ENCODE measurements at places on chromosomes 6 and 20.

- DNase-seq, result no peak
Measured at GRCh38 chr20:40160097-40160550, 528.9 kb downstream of the MAFB start.

- no peak for DNase-seq
Measured at GRCh38 chr20:53187392-53188068, 215.4 kb downstream of the TSHZ2 start.

- no peak for DNase-seq
Measured at GRCh38 chr6:15781890-15782289, 119.1 kb upstream of the DTNBP1 start.

DNA sequence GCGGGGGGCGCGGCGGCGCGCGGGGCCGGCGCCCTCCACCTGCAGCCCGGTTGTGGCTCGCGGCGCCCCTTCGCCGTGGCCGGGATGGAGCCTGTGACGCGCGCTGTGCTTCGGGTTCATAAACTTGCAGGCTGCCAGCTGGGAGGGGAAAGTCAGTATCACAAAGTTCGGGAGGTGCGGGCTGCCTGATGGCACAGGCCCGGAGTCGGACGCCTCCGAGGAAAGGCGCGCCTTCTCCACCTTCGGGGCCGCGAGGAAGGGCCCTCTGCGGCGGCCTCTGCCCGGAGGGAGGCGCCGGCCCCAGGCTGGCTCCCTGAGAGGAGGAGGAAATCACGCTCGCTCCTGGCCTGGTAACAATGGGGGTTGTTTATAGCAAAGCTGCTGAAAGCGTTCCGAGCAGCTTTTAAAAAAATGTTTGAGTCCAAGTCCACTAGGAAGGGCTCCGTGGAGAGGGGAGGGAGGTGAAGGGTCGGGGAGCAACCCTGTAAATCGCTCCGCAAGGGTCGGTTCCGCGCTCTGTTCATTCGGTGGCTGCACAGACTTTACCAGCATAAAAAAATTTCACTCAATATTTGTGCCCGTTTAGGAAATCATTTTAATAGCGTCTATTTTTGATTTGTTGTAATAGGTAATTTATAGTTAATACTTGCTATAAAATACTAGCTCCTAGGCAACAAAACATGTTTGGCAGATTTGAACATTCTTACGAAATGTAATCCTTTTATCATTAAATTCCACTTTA lies 1.0 kb downstream of the AFDN start:
- no peak for DNase-seq

- no peak for DNase-seq
Measured at GRCh38 chr6:147222160-147222838, 18.1 kb downstream of the STXBP5 start.
